ENCODE measurements at places on chromosomes 5 and 9.

GRCh38 chr9:16312962-16313546 lies 557.4 kb downstream of the BNC2 start:
- DNase-seq = no peak

DNA sequence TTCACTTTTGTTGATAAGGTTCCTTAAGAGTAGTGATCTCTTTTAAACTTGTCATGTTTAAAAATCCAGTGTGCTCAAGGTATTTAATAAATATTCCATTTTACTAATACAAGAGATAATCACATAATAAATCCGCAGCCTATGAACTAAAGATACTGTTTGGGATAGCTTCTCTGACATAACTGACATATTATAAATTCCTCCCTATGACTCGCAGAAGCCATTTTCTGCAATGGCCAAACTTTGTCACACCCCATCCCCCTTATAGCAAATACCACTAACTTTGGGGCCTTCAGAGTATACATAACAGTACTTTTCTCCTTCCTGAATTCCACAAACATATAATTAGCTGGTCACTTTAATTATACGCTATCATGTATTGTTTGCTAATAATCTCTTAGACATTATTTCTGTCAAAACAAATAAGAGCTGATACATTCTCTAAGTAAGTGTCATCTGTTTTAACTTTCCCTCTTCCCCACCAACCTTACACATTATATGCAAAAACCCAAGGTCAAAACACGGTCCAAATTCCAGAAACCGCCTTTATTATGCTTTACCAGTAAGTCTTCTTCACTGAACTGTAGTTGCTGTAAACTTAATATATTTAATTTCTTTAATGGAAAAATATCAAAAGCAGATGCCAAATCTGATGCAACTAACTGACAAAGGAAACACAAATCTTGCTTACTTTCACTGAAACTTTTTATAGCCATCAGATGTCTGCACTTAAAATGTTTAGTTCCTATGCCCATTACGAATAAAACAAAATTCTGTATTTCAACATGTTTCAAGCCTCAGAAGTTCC lies 971 bp downstream of the TMEM267 start:
- DNase-seq = peak; percentile 13

- DNase-seq = no peak
Observed at GRCh38 chr5:83917261-83917908, 196.7 kb upstream of the HAPLN1 start.

DNA sequence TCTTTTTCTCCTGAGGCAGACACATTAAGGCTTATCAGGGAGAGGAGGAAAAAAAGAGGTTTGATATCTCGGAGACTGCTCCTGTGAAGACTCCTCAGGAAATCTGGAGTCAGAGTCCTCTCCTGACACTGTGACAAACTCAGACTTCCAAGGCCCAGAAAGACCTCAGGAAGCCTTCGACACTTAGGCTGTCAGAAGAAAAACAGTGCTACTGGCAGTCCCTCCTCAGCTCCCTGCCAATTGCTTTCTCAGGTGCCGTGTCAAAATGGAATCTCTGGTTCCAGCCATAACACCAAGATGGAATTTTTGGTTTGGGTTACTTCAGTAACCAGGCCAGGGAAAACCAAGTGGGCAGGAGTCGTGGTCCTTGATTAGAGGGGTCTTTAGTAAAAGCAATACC lies 4.1 kb downstream of the STK10 start:
- no peak for DNase-seq

GRCh38 chr9:20512106-20512505 lies 110.2 kb downstream of the MLLT3 start:
- DNase-seq = no peak

DNA sequence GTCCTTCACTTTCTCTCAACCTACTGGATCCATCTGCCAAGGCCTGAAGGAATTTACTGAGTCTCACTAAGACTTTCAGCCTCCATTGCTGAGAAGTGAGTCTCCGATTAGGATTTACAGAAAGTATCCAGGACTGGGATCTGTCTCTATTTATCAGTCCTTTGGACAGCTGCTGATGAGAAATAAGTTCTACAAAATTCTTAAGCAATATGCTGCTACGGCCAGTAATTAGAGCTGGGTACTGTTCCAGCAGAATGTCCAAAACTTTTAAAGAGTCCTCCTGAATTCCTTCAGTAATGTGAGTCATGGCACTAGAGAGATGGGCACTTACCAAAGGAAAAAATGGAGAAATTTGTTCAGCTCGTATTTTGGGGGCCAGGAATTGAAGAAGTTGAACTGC lies 5.9 kb downstream of the TEX10 start:
- no peak for DNase-seq

DNA sequence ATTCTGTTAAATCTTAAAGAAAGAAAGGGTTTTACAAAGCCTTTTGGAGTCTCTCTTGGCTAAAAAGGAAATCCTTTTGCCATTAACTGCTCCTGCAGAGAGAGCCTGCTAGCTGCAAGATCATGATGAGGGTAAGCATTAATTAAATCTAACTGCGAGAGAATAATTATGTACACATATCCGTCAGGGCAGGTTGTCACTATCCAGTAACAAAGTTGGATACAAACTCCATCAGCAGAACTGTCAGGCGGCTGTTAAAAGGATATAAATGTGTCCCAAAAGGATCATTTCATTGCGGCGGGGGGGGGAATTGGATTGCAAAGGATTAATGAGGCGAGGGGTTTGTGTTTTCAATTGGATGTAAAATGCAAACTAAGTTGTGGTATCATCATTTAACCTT lies 289.3 kb downstream of the ASTN2 start:
- no peak for DNase-seq

GRCh38 chr9:37835821-37836220 lies 35.2 kb downstream of the DCAF10 start:
- DNase-seq = no peak

DNA sequence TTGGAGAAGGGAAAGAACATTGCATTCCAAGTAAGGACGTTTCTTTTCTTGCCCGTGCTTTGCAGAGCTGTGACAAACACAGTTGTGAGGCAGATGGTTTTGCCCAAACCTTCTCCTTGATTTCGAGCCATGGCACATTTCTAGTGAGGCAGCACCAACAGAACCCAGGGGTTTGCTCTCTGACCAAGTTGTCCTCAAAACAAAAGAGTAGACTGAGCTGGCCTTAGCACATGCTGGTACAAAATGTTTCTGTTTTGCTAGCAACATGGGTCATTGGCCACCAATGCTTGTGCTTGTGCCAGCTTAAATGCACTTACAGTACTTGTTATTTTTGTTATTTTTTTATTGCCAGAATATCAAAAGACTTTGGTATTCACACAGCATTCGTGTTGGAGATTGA lies 328.8 kb downstream of the GADD45G start:
- no peak for DNase-seq

DNA sequence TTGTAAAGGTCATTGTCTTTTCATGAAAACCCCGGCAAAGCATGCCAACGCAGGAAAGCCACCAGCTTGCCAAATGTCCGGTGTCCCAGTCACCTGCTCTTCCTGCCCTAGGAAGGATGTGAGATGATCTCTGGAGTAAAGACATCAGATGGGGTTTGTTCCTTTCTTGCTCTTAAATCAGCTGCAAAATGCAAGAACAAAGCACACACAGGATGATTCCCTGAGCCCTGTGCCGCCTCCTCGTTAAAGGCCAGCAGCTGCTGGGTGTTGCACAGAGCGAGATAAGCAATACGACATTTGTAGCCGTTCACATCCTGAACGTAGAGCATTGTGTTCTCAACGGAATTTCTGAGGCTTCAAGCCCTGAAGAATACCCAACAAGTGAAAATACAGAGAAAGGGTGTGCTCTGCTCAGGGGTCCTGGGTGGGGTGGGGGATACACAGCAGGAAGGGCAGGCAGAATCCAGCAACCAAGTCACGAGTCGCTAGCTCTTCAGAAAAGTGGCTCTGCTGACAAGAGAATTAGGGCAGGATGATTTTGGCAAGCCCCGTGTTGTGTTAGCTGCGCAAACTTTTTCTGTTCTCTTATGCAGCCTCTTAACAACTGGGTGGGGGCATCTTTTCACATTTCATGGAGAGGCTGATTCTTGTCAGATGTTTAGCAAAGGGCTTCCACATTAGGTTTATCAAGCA lies 229.2 kb upstream of the MAP3K1 start:
- DNase-seq = no peak

GRCh38 chr5:171032435-171032973 lies 170.7 kb downstream of the RANBP17 start:
- DNase-seq = no peak

DNA sequence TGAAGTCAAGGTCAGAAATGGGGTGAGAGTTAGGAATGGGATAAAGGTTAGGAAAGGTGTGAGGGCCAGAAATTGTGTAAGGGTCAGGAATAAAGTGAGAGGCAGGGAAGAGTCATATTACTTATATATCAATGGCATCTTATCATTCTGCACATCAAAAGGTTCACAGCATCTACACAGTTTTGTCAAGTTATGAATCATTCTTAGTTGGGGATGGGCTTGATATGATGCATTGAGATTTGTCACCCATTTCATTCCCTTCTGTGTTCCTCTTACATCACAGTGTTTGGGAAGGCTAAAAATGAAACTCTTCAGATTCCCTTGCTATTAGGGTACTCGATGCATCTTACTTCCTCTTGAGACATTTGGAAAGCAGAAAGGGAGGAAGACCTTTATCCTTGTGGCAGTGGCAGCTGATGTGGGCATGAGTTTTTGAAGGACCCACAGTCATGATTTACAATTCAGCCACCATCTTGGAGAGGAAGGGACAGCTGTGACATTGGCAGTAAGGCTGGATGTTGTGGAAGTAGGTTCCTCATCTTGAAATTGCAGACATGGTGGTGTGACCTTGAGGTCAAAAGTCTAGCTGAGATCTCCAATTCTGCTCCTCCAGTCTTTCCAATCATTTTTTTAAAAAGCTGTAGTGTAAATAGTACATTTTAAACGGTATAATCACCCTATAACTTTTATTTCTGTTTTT lies 24.2 kb upstream of the NPR3 start:
- no peak for DNase-seq

DNA sequence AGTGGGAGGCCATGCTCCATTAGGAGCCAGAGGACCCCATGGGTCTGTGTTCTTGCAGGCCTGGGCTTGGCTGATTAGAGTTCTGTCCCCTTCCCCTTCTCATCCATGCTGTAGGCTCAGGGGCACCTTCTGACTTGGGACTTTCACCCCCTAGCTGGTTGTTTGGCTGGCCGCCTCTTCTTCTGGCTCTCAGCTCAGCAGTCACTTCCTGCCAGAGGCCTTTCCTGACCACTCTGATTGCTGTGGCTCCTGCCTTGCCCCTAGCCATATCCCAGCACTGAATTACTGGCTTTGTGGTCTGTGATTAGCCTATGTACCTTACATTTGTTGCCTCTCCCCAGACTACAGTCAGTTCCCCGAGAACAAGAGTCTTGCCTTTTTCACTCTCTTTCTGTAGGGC lies 14.6 kb downstream of the ENTREP1 start:
- DNase-seq = no peak

DNA sequence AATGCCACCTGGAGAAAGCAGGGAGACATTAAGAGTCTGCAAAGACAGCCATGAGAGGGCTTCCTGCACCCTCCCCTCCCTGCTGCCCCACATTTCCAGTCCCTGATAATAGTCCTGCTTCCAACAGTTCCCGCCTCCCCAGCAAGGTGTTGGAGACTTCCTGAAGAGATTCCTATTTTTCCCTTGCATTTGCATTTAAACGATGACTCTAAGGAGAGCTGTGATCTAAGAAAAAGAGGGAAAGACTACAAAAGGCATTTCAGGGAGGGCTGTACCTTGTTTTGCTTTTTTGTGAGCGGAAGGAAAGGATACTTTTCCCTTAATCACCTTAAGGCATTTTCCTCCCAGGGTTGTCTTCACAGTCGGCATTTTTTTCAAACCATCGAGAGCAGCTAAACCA lies 62.1 kb downstream of the GAS1 start:
- no peak for DNase-seq

DNA sequence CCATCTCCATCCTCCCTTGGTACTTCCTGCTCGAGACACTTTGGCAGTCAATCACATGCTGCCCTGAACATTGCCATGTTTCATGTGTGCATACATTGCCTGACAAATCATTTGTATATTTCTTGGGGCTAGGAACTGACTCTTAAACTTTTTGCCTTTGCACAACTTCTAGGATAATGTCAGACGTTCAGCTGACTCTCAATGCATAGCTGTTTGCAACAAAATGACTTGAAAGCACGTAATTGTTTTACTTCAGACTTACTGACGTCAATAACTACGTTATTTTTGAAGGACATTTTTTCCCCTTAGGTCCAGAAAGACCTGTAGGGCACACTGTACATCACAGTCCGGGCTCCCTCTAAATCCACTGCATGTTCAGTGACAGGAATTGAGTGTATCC lies 37.4 kb upstream of the DAB2 start:
- DNase-seq = no peak

DNA sequence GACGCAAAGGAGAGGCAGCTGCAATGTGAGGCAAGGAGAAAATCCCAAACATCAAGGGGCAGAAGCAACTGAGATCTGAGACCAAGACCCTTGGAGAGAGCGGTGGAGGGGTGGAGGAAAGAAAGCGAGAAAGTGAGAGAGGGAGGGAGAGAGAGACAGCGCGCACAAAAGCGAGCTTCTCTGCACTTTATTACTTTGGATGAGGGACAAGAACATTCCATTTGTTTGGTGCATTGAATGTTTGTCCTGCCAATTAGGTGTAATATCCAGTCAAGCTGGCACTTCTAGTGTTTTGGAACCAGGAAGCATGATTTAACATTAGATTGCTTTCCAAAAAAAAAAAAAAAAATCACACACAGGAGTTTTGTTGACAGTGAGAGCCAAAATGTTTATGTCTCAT lies 1.4 kb downstream of the CAST start:
- no peak for DNase-seq

DNA sequence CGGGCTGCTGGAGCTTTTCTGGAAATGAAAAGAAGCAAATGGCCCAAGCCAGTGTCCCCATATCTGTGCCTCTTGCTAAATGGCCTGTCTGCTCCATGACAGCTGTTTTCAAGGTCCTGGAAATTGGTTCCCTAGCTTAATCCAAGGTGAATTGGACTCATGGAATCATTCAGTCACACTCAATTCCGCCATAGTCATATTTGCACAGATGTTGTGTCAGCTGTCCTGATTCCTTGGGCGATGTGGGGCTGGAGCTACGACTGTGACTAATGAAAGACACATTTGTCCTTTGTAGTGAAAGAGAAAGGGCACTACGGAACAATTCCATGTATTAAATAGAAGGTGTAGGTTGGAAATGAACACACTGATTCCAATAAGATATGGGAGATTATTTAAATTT lies 102.9 kb upstream of the MEGF10 start:
- no peak for DNase-seq

GRCh38 chr5:58156973-58157701 lies 302.7 kb downstream of the PLK2 start:
- DNase-seq = no peak

GRCh38 chr5:107590686-107591085 lies 80.1 kb downstream of the EFNA5 start:
- DNase-seq = no peak

DNA sequence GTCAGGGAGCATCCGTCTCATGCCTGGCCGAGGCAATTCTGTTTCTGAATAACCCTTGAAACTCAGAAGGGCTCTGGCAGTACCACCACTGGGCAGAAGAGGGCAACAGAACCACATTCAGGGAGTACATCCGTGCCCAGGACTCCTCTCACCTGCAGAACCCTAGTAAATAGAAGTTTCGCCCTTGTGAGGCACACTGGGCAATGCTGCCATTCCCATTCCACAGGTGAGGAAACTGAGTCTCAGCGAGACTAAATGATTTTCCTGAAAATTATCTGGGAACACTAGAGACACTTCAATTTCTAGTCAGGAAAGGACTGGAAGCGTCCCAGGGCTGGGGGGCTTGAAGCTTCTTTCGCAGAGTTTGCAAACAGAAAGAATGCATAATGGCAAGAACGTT lies 74.7 kb downstream of the FGF1 start:
- DNase-seq = peak; percentile 81
